ENCODE measurements at places on chromosomes 7 and 10.

DNA sequence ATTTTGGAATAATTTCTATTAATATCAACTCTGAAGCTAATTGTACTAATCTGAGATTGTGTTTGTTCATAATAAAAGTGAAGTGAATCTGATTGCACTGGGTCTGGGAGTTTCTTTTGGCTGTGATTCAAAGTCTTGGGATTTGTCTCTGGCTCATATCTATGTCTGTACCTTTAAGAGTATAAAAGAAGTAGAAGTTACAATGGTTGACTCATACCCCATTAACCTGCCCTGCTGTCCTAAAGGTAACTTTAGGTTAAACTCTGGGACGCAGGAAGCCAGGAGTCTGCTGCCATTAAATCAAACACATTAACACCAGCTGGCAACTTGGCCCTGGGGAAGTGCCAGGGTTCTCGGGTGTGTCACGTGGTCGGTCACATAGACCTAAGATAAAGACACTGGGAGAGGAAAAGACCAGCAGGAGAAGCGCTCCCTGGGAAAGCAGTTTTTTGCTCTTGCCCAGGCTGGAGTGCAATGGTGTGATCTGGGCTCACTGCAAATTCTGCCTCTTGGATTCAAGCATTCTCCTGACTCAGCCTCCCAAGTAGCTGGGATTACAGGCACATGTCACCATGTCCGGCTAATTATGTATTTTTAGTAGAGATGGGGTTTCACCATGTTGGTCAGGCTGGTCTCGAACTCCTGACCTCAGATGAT, 17.8 kb downstream of the SCD start:
- peak; percentile 96 for DNase-seq

- no peak for DNase-seq
Observed at GRCh38 chr7:76364198-76364584, 5.4 kb upstream of the YWHAG start.

- peak; percentile 39 for DNase-seq
Observed at GRCh38 chr10:35005868-35006267, 84.3 kb downstream of the CUL2 start.

DNA sequence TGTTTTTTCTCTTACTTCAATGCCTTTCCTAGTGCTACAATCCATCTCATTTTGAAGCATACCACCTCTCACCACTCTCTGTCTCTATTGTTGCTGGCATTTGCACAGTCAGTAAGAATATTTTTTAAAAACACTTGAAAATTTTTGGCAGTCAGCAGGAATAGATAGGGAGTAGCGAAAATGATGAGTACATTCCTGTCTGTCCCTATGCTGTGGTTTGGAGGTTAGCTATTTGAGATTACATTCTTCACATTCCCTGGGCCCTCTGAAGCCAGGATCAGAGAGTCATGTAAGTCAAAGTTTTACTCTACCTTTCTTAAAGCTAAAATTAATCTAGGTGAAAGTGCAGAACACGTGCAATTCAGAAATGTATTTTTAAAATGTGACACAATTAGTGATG, 53.0 kb upstream of the MAGI2 start:
- no peak for DNase-seq

DNA sequence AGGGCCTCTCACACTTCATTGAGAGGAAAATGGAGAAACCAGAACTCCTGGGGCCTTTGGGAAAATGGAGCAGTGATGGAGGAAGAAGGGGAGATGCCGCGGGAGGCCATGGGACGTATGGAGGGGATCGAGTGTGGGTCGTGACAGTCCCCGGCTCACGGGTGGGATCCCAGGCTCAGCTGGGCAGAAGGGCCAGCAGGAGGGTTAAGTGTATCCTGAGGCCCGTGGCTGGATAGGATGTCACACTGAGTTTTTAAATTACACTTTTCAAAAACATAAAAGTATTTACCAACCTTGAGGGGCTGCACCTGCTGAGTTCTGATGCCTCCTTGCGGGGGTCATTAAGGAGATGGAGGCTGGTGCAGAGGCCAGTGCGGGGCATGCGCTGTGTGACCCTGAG, 28.0 kb upstream of the PSMG3 start:
- DNase-seq: no peak

DNA sequence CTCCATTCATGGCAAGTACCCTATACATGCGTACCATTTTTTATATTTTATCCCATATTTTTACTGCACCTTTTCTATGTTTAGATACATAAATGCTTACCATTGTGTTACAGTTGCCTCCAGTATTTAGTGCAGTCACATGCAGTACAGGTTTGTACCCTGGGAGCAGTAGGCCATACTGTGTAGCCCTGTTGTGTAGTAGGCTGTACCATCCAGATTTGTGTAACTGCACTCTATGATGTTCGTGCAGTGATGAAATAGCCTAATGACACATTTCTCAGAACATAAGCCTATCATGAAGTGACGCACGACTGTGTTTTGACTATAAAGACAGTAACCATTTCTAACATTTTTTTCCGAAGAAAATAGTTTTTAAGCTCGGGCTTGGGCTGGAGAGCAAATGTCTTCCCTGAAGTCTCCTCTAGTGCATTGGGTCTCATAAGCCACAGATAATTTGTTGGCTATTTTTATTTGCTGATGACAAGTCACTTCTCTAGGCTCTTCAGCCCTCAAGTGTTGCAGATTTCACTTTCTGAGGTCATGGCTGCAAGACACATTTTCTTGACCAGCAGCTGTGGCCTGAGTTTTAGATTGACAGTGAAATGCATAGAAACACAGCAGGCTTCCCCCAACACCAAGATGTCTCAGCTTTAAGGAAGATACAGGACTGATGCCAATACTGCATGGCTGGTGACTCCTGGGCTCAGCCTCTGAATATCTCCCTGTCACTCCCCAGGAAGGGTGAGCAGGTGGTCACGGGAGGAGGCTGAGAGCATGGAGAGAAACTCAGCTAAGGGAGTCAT, 26.9 kb downstream of the EPDR1 start:
- DNase-seq: no peak
